ENCODE measurements at places on chromosomes 5 and 9.

GRCh38 chr9:101463397-101463796 is 27.8 kb upstream of the ALDOB start:
- no peak for DNase-seq

- DNase-seq = no peak
Observed at GRCh38 chr5:33964132-33964700, 20.3 kb downstream of the SLC45A2 start.

DNA sequence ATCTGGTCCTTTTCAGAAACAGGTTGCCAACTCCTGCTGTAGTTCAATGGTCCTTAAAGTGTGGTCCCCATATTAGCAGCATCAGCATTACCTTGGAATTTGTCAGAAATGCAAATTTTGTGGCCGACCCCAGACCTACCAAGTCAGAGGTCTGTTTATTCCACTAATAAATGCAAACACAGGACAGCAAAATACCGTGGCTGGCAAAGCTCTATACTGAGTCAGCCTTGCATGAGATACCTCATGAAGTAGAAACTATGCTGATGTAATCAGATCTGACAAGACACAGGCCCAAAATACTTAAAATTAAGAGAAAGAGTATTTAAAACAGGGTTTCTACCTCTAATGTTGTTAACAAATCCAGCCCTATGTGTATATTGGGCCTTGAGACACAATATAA is 3.0 kb downstream of the GOLM1 start:
- DNase-seq = no peak

- no peak for DNase-seq
Observed at GRCh38 chr5:74173241-74173640, 467.3 kb downstream of the ENC1 start.

GRCh38 chr5:57111993-57112392 is 61.9 kb upstream of the GPBP1 start:
- DNase-seq = no peak

GRCh38 chr5:180135128-180135955 is 63.8 kb upstream of the RNF130 start:
- no peak for DNase-seq

GRCh38 chr5:26737348-26738265 is 300.8 kb downstream of the CDH9 start:
- no peak for DNase-seq

DNA sequence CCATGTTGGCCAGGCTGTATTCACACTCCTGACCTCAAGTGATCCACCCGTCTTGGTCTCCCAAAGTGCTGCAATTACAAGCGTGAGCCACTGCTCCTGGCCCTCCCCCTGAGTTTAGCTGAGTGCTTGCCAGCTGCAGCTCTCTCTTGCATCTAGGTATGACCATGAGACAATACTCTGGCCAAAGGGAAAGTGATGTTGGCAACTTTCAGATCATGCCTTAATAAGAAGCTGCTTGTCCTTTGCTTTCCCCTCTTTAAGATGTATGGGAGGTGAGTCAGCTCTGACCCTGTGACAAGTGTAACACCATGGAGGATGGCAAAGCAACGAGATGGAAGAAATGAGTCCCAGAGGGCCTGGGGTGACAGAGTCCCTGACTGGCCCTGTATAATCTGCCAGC is 18.7 kb upstream of the DCAF12 start:
- DNase-seq = no peak

- no peak for DNase-seq
Observed at GRCh38 chr5:169272731-169273427, 28.1 kb downstream of the SLIT3 start.

- no peak for DNase-seq
Observed at GRCh38 chr5:63697811-63698210, 264.4 kb downstream of the HTR1A start.

DNA sequence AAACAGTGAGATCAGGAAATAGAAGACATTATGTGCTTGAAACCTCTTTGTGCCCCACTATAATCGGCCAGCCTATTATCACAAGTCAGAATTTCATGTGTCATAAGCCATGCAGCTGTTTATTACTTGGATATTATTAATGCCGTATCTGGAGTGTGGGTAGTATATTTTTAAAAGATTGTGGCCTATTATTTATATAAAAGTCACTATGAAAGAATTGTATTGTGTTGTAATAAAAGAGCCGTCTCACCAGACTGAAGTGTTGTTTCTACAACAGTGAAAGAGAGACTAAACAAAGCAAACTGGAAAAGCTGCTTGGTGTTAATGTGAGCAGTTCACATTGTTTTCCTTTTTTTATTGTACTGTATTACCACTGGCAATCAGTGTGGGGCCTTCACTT is 449.1 kb downstream of the PSAT1 start:
- no peak for DNase-seq

DNA sequence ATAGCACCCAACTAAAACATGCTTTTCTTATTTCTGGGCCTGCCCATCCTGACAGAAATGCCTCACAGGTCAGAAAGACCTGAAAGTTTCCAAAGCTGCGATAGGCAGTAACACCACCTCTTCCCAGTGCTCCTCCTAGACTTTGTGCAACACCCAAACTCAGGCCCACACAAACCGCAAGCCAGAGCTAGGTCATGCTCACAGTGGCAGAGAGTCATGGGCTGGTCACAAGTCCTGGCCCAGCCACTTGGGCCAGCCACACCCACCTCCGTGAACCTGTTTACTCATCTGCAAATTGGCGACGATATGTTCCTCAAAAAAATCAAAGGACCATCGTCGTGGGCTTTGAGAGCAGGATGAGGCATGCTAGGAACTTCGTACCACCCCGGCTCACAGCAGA is 44.0 kb upstream of the SLC25A51 start:
- DNase-seq = no peak

DNA sequence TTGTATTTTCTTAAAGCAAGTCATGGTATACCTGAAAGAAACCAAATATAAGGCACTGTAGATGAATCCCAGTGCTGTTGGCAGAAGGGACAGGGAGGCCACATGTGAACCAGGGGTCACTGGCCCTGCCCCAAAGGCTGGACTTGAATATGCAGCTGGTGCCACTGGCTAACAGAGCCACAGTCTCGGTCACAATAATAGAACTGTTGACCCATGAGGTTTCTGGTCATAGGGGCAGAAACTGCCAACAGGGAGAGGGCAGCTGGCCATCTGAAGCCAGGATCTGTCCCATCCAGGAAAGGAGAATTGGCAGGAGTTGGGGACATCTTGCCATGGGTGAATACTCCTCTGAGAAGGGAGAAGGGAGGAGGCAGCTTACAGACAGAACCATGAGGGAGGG is 31.9 kb downstream of the PALM2AKAP2 start:
- DNase-seq = no peak

DNA sequence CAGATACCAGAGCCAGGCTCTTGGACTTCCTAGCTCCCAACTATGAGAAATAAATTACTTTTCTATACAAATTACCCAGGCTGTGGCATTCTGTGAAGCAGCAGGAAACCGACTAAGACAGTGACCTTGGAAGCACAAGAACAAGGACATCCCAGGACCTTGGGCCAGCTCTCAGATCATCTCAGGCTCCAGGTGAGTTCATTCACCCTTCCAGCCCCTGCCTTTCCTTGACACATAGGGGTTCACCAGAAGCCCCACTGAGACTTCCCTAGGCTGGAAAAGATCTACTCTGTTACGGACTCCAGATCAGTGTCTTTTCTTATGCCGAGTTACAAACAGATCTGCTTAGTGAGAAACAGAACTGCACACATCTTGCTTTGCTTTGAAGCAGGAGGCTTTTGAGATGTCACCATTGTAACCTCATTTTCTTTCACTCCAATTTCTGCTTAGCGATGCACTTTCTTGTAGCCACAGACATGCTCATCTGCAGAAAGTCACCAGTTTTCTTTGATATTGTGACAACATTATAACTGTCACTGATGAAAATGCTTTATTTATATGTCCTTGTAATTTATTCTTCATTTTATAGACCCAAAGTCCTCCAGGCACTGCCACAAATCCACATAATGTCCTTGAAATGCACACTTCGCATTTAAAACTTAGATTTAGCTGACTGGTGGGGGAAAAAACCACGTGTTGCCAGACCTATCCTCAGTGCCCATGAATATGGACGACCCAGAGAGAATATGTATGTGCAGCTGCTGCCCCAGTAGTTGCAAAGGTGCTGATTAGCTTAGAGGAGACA is 8.1 kb downstream of the CD180 start:
- DNase-seq = no peak

GRCh38 chr5:66805514-66806430 is 209.6 kb downstream of the MAST4 start:
- no peak for DNase-seq

DNA sequence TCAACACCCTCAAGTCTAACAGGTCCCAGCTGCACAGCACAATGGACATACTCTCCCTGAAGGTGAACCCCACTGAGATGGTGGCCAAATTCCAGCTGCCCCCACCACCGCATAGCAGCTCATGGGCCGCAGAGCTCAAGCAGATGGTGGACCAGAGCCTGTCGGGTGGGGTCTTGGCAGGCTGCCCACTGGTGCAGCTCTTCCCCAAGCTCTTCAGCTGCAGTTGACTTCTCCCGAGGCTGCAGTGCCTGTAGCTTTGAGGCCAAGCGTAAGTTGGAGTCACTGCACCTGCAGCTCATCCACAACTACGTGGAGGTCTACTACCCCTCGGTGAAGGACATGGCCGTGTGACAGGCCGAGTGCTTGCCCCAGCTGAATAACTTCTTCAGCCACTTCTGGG is 56.6 kb upstream of the SPTLC1 start:
- no peak for DNase-seq

DNA sequence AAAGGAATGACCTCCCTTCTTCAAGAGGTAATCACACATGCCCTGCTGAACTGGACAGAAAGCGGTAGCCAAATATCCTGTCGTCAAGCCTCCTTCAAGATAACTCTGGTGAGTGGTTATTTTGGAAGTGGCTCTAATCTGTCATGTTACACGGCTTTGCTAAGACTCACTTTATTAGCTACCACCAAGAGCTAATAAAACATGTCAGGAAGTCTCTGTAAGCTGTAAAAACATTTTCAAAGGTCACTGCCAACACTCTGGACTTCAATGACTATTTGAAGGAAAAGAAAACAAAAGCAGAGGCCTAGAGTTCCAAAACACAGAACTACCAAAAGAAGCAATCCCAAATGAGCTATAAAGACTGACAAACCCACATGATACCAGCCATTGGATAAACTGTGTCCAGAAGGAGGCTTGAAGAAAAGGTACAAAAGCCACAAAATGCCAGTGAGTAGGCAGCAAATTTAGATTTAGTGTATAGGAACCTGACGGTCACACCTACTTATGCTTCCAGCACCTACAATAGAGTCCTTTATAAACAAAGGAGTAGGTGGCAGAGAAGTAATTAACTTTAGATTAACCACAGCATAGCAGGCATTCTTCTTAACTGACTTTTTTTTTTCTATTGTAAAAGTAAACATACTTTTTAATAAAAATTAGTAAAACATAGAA is 97.3 kb upstream of the EQTN start:
- no peak for DNase-seq

DNA sequence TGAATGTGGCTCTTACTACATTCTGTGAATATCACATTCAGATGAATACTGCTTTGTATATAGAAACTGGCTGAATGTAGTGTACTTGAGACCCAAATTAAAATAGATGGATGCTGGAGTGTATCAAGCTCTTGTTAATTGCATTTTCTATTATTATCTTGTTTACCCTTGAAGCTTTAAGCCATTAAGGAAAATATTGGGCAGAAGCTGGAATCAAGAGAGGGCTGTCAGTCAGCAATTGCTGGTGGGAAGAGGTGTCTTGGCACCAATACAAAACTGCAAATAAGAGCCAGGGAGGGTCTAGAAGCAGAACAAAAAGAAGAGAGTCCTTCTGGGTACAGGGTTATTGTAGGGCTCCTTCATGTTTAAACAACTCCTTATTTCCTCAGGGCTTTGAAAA is 38.8 kb downstream of the MUSK start:
- DNase-seq = no peak

GRCh38 chr9:102922526-102922925 is 72.6 kb upstream of the CYLC2 start:
- no peak for DNase-seq

DNA sequence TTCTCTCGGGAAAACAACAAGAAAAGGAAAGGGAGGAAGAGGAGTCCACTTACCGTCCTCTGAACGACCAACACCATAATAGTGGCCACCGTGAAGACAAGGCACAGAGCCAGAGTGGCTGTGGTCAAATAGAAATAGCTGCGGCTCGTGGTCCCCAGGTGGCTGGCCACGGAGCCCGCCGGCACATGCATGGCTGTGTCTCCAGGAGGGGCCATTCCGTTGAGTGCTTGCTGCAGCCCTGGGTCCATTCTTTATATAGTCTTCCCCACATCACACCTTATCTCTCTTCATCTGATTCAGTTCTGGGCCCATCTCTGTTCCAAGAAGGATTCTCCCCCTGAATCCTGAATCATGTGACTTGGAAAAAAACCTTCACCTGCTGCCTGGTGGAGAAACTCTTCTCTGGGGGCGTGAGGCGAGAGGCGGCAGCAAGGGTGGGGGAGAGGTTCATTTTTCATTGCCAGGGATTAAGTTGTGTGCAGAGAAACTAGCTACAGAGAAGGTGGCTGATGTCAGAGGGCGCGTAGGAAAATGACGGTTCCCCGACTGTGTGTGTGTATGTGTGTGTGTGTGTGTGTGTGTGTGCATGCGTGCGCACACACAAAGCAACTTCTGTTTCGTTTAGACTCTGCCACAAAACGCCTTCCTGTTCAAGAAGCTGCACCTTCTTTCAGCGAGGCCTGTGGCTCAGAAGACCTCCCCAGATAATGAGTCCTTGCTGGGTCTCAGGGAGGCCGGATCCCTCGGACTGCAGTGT is at the start of gene TNFSF8:
Gene TNFSF8 (minus strand): TSS at position 536 of the 757 bp plus-strand sequence. CDS start 288 bp downstream, at position 248.
- peak; percentile 40 for DNase-seq

DNA sequence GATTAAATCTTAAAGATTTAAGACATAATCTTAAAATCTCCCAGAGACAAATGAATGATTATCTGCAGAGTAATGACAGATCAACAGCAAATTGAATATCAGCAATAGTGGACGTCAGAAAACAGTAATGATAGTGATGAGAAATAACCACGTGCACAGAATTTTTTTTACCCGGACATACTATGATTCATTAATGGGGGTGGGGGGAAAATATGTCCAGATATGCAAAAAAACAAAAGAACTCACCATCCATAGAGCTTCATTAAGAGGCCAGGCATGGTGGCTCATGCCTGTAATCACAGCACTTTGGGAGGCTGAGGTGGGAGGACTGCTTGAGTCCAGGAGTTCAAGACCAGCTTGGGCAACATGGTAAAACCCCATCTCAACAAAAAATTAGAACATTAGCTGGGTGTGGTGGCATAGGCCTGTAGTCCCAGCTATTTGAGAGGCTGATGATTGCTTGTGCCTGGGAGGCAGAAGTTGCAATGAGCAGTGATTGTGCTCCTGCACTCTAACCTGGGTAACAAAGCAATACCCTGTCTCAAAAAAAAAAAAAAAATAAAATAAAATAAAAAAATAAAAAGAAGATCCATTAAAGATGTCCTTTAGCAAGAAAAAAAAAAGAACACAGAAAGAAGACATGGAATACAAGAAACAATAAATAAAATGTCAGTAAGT is 30.9 kb upstream of the SHOC1 start:
- no peak for DNase-seq

Data from activated naive CD8-positive, alpha-beta T cell treated with anti-CD3 and anti-CD28 coated beads, Interleukin-2, amount 50 U/mL, for 16 hours (primary cell).